Left renal pelvis (tissue), 4 donors: ENCODE measurements at places on chromosomes 7 and 10.

DNA sequence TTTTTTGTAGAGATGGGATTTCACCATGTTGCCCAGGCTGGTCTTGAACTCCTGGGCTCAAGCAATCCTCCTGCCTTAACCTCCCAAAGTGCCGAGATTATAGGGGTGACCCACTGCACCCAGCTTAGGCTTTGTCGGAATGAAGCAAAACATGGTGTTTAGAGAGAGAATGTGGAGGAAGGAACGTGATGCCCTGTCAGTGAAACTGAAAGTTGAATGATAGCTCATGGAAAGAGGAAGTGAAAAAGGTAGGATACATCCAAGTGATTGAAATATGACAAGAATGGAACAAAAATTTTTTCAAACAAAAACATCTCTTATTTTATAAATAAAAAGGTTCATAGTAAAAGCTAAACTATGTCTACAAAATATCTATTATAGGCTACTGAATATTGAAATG is 5.9 kb downstream of the AKAP9 start:
- DNase-seq, result no peak

GRCh38 chr7:44277851-44278250 is 47.5 kb downstream of the CAMK2B start:
- no peak for DNase-seq

GRCh38 chr7:143145-143751 is 49.1 kb upstream of the FAM20C start:
- no peak for DNase-seq

- no peak for DNase-seq
Measured at GRCh38 chr10:44803862-44804261, 107.3 kb upstream of the TMEM72 start.

DNA sequence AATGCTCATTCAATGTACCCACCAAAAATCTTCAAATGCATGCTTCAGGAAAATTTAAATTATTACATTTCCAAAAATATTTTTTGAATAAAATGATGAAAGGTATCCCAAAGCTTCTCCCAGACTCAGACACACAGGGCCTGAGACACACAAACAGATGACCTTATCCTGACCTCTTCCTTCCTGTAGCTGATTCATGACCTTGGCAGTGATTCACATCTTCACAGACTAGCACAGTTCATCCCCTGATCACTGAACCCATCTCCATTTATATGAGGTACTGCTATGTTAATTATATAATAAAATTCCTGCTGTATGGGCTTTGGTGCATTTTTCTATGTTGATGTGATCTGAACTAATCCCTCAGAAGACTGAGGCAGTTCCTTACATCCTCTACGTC is 265.0 kb upstream of the GLI3 start:
- DNase-seq, result no peak

DNA sequence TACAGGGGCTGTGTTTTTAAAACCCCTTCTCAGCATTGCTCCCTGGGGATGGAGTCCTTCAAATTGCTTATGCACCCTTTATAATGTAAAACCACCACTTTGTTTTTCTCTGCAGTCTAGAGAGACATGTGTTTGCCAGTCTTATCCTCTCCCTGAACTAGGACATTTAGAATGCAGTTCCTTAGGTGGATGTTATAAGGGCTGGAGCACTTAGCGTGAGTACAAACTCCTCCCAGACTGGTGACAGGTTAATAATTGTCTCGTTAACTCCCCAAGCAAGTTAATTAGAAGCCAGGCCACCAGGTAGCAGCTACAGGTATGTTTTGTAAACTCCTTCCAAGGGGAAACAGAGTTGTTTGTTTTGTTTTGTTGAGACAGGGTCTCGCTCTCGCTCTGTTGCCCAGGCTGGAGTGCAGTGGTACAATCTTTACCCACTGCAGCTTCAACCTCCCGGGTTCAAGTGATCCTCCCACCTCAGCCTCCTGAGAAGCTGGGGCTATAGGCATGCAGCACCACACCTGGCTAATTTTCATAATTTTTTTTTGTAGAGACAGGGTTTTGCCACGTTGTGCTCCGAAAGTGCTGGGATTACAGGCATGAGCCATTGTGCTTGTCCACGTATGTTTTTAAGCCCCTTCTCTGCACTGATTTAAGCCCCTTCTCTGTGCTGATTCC is 100.2 kb downstream of the FAM107B start:
- no peak for DNase-seq

DNA sequence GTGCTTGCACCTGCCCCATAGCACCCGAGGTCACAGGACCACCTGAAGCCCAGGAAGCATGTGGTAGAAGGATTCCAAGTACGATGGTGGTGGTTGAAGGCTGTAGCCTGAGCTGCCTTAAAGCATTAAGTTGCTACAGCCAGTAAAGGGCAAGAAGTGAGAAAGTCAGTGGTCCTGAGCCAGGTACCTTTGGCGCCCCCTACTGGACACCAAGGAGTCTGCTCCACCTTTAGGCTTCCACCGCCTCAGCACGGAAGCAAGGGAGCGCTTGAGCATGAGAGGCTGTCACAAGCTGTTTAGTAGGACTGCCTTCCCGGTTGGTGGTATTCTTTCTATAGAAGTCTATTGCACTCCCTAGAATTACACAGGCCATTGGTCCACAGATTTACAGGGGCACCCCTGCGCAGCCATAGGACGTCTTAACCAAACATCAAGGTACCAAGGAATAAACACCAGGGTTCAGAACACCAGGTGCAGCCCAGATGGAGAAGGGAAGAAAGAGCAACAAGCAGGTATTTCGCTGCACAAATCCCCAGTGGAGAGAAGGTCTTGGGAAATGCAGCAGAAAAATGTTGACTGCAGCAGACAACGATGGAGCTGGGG is 2.2 kb downstream of the CRTAC1 start:
- DNase-seq, result no peak
